IMR-90 (cell line): ENCODE measurements at places on chromosomes 5 and 9. TPM values are rescaled to one million over a fixed set of nuclear protein-coding genes. Genes with fewer than 3 reads are reported as not detected.

DNA sequence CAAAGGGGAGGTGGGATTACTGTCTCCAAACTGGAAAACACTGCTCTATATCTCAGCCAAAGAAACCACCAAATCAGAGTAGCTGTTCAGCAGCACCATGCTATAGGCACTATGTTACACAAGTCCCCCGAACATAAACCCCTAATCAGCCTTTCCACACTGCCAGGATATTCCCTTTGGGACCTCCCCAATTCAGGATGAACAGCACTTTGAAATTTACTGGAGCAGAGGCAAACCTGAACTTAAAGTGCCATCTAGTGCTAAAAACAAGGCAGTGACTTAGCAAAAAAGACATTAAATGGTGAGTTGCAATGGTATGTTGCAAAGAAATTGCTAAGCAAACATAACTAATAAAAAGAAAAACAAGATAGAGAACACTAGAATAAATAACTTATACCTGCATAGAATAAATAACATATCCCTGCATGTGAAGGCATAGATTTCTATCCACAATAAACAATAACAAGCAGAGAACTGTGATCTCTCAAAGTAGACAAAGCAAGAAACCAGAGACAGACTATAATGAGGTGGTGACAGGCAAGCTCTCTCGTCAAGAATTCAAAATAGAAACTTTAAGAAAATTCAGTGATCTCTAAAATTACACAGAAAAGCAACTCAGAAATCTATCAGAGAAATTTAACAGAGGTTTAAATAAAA, 584.4 kb upstream of the ACO1 start:
- DNase-seq = no peak

- peak; percentile 84 for DNase-seq
Observed at GRCh38 chr5:14144586-14145434, 1.7 kb downstream of the TRIO start.

DNA sequence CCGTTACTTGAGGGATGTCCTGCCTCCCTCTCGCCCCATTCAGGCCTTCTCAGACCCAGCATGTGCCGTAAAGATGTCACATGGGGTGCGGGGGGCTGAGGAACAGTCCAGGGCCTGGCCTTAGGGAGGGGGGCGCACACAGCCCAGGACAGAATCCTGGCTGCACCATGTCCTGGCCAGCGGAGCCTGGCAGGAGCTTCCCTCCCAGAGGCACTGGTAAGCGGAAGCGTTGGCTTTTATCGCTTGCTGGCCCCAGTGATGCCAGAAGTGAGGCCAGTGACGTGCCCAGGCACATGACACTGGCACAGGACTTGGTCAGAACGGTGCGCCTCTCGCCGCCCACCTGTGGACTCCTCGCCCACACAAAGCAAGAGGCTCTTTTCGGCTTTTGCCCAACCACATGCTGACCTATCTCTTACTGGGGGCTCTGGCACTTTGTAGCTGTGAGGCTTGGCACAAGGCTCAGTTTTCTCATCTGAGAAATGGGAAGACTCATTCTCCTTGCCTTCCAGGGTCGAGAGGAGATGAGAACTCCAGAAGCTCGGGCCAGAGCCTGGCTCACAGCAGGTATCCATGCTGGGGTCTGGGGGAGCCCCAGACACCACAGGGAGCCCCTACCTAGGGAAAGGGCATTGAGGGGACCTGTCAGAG, 59.0 kb downstream of the LMX1B start:
- no peak for DNase-seq

DNA sequence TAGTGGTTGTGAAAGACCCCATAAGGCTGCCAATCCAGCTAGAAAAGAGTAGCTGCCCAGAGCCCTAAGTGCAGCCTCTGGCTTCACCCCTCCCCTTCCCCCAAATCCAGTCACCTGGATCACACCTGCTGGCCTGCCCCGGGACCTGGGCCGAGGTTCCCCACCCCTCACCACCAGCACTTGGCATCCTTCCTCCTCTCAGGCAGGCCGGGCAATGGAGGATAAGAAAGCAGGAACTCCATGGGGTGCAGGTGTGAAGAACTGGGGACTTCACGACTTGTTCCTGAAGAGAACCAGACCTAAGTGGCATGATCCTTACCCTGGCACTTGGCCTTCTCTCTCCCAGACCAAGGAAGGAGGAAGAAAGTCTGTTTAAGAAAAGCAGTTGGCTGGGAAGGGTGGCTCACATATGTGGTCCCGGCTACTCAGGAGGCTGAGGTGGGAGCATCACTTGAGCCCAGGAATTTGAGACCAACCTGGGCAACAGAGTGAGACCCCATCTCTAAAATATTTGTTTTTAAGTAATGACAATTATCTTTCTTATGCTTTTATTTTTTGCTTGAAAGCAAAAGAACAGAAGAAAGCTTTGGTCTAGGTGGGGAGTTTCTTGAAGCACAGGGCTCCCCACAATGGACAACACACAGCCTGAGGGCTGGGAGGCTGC, 131.1 kb downstream of the PAX5 start:
- DNase-seq = no peak

- DNase-seq = no peak
Observed at GRCh38 chr5:53827211-53827651, 266.8 kb downstream of the NDUFS4 start.

DNA sequence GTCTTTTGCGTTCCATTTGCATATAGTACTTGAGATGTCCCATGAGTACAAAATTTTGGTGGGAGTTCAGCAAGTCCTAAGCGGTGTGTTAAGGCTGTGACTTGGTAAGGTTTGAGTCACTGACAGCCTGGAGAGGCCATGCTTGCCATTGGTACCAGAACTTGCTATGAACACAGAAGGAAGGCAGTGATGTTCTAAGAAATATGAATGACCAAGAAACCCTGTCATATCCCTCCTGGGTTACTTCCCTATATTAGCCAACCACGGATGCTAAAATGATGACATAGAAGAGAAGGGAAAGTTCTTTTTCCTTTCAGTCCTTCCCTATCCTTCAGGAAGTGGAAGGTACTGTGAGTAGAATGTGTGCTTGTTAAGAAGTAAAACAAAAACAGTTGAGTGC, 136.7 kb downstream of the GCNT1 start:
- DNase-seq = no peak

DNA sequence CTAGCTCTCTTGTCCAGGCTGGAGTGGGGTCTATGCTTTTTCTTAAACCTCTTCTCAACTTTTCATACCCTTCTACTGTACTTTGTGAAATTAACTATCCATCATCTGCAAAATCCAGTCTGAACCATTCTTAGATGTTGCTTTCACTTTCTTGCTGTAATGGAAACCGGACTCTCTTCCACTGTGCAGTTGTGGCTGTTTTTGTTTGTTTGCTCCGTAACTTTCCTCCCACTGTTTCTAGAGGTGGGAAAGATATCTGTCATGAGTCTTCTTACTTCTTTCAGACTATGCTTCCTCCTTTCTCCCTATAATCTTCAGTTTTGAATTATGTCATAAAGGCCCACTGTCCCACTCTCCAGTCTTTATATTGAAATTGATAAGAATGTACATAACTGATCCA, 6.5 kb downstream of the TNPO1 start:
- DNase-seq = no peak

CDKN2A gene
- 11.3 and 17.5 TPM in 2 replicates for total RNA-seq

PGM5 gene
- 12.8 and 14.7 TPM in 2 replicates for total RNA-seq

DNA sequence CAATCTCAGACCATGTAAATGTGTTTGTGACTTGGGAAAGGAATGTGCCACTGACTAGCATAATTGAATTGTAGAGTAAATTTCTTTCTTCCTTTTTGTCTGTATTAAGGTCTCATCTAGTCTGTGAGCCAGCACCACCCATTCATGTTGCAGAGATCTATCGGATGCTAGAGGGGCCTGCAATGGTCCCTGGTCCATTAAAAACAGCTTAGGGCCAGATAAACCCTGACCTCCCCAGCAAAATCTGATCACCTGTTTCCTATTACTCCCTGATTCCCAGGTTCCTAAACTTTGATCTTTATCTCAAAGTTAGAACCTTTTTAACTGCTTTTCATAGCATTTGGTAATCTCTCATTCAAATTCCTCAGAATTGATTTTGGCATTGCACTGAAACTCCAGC, 174.5 kb upstream of the POC5 start:
- DNase-seq = no peak

- peak; percentile 93 for DNase-seq
Observed at GRCh38 chr5:16916262-16916878, 19.7 kb downstream of the MYO10 start.

- no peak for DNase-seq
Observed at GRCh38 chr9:16659096-16659495, 211.4 kb downstream of the BNC2 start.

PCDHGA1 gene
- 0.83 and 0.90 TPM in 2 replicates for total RNA-seq

- DNase-seq = peak; percentile 76
Observed at GRCh38 chr5:150209099-150209635, 19.3 kb downstream of the SLC6A7 start.

SHROOM1 gene
- total RNA-seq = 1.4 and 2.5 TPM in 2 replicates

GRCh38 chr5:152723482-152723881, 318.4 kb upstream of the NMUR2 start:
- no peak for DNase-seq

TAF11L5 gene
- not detected in 2 replicates for total RNA-seq

DNA sequence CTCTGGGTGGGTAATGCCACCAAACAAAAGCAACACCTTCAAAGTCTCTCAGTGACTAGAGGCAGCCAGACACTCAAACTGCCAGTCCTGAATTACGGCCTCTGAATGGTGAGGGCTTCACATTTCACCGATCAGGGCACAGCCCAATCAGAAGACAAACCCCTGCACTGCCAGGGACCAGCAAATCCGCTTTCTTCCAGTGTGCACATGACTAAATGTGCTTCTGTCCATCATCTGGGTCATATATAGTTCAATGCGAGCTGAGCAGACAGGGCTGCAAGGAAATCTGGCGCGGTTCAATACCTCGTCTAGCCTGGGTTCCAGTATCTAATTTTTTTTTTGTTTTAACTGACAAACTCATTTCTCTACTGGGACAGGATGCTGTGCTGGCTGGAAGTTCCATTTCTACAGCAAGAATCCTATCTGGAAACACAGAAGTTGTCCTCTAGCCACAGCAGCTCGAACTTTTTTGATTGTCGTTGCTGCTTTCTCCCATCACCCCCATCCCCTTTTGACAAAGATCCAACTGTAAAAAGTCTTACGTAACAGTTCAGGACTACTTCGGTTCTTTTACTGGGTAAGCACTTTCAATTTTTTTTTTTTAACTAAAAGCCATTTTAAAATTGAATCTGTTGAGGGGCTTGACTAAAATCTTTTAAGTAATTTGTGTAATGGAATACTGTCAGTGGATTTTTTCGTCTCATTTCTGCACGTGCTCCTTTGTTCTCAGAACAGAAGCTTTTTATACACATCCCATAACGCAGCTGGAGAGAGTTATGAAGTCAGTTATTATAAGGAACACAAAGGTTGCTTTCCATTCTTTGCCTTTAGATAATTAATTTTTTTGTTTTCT, 112.7 kb downstream of the NR6A1 start:
- DNase-seq = peak; percentile 97

DNA sequence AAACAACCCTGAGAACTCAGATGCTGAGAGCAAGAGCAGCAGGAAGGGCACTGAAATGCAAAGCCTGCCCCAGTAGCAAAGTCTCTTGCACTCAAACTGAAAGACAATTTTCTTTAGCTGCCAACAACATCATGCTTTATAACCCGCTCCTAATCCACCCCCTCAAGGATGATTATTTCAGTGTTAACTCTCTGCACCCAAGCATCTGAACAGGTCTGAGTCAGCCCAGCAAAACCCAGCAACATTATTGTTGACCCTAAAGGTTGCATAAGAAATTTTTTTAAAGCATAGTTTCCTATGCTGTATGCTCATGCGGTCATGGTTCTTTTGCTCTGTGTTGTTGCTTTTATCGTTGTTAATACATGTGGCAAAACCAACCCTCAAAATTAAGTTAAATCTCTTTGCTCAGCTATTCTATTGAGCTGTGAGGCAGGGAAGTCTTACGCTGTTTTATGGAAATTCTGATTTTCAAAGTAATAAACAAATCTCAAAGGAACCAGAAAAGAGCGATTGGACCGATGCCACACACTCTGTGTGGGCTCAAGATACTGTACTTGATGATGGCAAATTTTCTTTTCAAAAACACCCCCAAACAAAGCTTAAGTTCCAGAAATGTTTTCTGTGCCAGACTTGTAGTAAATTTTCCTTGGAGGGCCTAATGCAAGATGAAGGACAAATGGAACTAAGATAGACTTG, 440.6 kb upstream of the MPDZ start:
- peak; percentile 84 for DNase-seq

GRCh38 chr5:134873494-134873893, 677 bp upstream of the TXNDC15 start:
- DNase-seq = no peak

PTPRD gene
- total RNA-seq = 0.18 and 0.28 TPM in 2 replicates

TSSK1B gene
- total RNA-seq = under 0.01 and 0.18 TPM in 2 replicates

GRCh38 chr5:146797658-146798057, 80.9 kb downstream of the PPP2R2B start:
- DNase-seq = no peak

DNA sequence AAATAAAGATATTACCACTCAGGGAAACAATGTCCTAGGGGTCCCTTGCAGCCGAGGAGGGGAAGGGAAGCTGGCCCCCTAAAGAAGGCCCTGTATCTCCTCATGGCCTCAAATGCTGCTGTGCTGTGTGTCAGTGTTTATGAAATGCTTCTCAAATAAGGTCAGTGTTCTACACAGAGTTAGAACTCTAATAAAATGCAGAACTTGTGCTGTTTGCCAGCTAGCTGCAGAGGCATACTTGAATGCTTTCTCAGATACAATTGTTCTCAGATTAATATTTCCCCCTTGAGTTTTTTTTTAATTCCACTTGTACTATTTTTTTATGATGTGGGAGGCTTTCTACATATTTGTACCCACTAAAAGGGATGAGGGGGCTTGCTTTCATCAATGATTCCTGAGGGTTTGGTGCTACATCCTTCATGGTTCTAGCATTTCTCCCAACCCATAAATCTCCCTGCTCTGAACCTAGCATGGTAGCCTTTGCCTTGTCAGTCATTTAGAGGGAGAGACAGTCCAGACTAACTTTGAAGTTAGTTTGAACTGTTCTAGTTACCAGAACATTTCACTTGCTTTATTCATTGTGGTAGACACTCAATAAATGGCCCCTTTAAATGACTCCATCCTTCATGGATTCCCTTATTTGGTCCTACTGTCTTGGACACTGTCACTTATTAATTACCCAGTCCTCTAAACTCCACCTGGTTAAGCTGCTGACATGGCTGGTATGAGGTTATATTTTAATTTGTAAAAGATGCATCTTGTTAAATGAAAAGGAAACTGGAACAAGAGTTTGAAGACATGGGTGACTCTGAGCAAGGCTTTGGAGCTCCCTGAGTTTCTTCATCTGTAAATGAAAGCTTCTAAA, 12.6 kb downstream of the SLIT3 start:
- no peak for DNase-seq

GRM6 gene
- total RNA-seq = not detected in 2 replicates

TIMD4 gene
- total RNA-seq = not detected in 2 replicates
